ENCODE measurements at places on chromosomes 4 and X.

- no peak for DNase-seq
These were observed 9.1 kb downstream of the FGFR3 start for GRCh38 chr4:1802151-1802715.

DNA sequence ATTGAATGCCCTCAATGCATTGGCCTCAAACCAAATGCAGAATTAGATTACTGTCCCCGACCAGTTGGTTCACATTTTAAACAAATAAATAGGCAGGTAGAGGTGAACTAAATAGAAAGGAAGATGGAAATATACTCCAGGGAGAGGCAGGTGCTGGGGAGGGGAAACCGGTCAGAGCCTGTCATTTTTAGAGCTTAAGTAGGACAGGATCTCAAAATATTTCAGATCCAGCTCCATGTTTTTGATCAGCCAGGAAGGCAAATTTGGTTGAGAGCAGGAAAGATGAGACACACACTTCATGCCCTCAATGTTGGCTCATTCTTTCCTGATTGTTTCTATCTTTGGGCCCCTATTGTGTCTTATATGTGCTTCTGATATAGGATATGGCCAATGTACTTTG is 206.7 kb downstream of the SHROOM3 start:
- DNase-seq, result no peak

DNA sequence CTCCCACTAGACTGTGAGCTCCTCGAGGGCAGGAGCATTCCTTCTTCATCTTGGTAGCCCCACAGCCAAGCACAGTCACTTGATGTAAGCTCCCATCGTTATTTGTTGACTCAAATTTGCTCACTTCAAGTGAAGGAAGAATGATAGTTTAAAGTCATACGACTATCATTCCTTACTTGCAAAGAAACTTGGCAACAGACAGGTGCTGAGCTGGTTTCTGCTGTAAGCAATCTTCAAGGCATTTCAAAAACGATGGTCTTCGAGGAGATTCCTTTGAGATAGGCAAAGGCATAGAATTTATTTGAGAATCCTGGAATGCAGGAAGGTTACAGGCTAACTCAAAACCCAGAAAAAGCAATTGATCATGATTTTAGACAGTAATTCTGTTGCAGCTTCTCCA is 64.8 kb downstream of the QDPR start:
- DNase-seq, result no peak

DNA sequence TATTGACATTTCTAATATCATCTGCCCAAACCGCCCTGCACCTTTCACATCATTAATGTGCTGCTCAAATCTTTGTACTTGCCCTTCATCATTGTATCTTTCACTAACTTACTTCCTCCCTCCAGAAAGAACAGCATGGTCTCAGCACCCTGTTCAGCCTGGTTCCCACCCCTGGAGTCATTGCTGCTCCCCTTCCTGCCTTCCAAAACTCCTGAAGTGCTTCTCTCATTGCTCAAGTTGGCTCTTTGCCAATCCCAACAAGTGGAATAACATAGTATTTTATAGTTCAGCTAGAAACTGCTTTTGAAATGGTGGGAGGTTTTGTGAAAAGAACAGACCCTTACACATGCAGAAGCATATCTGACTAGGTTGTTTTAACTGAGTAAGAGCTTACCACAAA is 14.0 kb upstream of the TTC29 start:
- DNase-seq, result no peak

DNA sequence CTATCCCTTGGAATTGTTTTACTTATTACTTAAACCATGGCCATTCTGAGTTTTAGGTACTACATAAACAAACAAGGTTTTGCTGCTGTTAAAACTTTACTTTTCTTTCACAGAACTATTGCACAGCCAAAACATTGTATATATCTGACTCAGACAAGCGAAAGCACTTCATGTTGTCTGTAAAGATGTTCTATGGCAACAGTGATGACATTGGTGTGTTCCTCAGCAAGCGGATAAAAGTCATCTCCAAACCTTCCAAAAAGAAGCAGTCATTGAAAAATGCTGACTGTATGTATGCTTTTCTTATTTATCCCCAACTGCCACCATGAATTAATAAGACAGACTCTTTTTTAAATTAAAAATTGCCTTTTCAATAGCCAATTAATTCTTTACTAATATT is 69.8 kb downstream of the CCKAR start:
- DNase-seq, result no peak

GRCh38 chr4:2287594-2287915 is 25.6 kb upstream of the MXD4 start:
- DNase-seq, result peak; percentile 44

DNA sequence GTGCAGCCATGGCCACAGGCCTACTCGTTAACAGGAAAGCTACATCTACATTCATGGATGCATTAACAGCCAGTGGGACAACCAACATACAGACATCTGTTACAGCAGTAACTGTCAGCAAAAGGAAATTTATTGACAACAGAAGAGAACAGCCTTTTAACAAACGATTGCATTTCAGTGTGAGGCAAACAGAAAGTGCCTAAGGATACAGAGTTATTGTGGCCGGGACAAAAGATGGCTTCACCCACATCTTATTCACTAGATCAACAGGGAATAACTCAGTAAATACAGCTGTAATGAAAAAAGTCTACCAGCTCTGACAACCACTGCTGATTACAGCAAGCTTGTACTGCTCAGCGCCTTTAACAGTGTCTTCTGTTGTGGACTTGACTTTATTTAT is 61.5 kb upstream of the TBL1X start:
- no peak for DNase-seq

GRCh38 chr4:48270951-48271473 is 1.4 kb upstream of the TEC start:
- DNase-seq, result no peak

DNA sequence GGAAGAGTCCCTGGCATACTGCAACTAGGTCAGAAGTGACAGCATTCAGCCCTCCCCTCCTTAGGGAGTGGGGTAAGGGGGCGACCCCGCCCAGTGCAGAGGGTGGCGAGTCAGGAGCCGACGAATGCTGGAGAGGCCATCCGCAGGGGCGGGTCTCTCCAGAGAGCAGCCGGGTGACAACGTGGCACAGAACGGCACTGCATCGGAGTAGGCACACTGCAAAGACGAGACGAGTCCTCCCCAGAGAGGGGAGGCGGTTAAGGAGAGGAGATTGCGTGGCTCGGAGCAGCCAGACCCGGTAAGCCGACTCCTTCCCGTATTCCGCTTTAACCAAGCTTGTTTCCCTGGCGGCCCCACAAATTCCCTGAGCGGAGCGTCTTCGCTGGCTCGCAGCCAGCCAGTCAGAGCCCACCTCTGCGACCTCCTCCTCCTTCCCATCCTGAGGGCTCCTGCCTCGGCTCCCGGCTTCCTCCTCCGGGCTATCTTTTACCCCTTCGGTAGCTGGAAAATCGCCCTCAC is 54.9 kb downstream of the LINC00632 start:
- DNase-seq, result peak; percentile 69

GRCh38 chr4:55013431-55013955 is 111.9 kb downstream of the KDR start:
- no peak for DNase-seq

GRCh38 chrX:144681501-144681900 is 565.8 kb upstream of the SPANXN1 start:
- DNase-seq, result no peak

DNA sequence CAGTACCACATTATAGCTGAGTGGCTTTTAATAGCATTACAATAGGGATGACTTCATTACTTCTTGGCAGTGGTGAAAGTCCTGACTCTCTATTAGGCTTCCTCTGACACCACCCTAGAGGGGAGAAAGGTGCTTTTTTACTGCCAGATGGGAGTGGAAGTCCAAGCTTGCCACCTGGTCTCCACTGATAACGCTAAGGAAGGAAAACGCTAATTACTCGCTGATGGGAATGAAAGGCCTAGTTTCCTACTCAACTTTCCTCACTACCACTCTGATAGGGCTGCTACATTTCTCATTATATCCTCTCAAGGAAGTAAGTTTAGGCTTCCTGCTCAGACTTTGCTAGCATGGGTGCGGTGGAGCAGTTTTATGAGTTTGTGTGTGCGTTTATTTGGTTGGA is 62.3 kb upstream of the PAGE3 start:
- DNase-seq, result no peak

DNA sequence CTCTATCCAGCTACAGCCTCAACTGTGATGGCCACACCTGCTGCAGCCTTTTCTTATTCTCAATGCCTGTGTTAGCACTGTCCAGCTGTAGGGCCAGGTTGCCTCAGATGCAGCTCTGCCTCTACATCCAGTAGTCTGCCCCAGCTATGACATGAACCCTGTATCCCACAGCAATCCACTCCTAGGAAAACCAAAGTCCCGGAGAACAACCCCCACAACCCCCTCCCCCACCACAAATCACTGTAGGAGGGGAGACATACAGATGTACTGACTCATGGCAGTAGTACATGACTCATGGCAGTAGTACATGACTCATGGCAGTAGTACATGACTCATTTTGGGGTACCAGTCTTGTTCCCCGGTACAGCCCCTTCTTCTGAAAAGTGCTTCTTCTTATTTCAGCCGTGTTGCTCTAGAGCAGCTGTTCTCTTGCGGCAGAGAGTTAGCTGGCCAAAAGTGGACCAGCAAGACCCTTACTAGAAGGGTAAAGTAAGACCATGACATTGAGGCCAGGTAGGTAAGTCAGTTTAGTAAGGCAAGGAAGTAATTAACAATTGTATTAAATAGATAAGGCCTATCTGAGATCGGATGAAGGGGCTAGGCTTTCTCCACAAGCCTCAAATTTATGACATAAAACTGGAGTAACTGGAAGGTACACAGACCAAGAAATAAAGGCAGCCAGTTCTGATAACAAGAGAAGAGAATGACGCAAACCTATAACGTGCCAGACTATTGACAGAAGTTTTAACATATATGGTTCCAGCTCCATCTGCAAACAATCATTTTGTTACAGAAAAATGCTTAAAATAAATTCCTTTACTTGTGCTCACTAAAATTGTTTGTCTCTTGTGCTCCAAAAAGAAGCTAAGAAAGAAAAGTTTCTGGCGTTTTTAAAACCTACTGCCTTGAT is 221.4 kb downstream of the TACR3 start:
- DNase-seq, result no peak

GRCh38 chr4:78656968-78657445 is 105.4 kb downstream of the ANXA3 start:
- no peak for DNase-seq

DNA sequence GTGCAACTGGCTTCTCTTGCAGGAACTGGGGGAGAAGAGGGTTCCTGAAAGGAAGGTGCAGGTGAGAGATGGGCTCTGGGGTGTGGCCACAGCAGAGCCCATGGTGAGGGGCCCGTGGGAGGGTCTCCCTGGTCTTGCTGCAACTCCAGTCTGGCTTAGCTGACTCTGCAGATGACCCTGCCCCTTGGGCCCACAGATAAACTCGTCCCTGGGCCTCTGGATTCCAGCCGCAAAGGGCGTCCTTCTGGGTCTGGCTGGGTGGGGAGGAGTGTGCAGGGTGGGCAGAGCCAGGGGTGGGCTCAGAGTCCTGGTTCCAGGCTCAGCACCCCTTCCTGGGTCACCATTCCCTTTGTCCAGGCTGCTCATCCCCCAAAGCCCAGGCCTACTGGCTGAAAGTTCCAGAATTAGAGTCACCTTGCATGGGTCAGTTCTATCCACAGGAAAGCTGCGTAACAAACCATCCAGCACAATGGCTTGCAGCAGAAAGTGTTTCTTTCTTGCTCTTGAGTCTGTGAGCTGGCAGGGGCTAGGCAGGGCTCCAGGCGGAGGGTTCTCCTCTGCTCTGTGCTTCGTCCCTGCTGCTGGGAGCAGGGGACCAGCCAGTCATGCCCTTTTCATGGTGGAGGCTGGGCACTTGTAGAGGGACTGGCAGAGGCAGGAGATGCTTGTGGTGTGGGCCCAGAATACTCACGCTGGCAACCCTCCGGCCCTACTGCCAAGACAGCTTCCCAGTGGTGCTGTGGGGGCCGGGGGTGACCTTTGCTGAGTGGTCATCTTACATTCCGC is 43.5 kb upstream of the ADRA2C start:
- no peak for DNase-seq

DNA sequence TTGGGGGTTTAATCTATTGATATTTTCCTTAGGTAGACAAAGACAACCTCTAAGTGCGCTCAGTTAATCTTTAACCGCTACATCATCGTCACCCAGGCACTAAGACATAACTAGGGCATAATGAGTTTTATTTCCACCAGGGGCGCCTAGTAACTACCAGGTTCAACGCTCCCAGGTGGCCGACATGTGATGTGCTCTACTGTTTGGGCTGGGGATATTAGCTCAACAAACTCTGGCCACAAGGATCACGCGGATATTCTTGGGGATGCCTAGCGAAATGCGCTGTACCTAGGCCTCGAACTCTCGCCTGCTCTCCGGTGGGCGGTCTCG is 915 bp upstream of the RAB33B start:
- DNase-seq, result no peak

GRCh38 chr4:101464596-101464995 is 117.3 kb upstream of the PPP3CA start:
- no peak for DNase-seq

DNA sequence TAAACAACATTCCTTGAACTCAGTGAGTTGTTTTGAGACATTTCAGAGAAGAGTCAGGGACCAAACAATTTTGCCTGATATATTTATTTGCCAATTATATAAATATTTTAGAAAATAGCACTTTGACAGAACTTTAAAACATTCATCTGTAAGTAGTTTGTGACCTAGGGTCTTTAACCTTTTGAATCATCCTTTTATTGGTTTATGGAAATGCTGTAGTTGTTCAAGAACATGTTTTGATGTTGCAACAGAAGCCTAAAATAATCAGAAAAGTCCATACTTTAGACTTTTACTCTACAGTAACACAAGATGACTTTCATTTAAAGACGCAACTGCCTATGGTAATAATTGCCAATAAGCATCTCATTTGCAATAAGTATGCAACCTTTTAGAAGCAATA is 43.0 kb downstream of the CXCL1 start:
- no peak for DNase-seq

GRCh38 chrX:135536877-135537276 is 16.4 kb downstream of the INTS6L start:
- no peak for DNase-seq

GRCh38 chrX:41043674-41044345 is 41.4 kb upstream of the USP9X start:
- no peak for DNase-seq

GRCh38 chr4:187999406-187999932 is 3.9 kb downstream of the ZFP42 start:
- DNase-seq, result no peak

DNA sequence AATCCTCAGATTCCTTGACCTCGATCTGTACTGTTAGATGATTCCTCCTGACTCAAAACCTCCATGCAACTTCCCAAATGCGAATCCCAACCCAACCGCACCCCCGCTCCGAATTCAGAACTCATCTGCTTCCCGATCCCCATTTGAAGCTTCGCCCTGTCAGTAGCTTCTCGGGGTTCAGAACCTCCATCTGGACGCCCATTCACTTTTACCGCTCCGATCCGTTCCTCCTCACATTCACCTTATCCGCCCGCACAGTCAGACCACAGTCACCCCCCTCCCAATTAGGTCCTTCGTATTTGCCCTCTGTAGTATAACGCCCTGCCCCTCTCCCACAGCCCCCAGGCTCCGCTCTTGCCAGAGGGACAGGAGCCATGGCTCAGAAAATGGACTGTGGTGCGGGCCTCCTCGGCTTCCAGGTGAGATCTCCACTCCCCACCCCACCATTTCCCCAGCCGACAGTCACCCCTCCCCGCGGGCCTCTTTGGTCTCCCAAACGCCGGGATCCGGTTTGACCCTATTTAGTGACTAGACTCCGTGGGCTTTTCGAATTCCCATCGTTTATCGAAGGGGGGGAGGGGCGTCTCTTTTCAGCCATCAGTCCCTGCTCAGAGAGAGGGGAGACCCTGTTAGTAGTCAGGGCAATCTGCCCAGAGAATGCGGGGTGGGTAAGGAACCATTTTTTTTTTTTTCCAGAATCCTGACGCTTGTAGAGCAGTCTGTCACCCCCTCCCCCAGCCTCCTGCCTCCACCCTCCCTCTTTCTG is 691 bp downstream of the MAGED1 start:
- no peak for DNase-seq

Data from type B pancreatic cell (in vitro differentiated cells).